Brain pericyte (primary cell): ENCODE measurements at places on chromosomes 11 and 22.

- DNase-seq = no peak
These were observed 1024.9 kb upstream of the CNTN5 start for GRCh38 chr11:97995874-97996273.

DNA sequence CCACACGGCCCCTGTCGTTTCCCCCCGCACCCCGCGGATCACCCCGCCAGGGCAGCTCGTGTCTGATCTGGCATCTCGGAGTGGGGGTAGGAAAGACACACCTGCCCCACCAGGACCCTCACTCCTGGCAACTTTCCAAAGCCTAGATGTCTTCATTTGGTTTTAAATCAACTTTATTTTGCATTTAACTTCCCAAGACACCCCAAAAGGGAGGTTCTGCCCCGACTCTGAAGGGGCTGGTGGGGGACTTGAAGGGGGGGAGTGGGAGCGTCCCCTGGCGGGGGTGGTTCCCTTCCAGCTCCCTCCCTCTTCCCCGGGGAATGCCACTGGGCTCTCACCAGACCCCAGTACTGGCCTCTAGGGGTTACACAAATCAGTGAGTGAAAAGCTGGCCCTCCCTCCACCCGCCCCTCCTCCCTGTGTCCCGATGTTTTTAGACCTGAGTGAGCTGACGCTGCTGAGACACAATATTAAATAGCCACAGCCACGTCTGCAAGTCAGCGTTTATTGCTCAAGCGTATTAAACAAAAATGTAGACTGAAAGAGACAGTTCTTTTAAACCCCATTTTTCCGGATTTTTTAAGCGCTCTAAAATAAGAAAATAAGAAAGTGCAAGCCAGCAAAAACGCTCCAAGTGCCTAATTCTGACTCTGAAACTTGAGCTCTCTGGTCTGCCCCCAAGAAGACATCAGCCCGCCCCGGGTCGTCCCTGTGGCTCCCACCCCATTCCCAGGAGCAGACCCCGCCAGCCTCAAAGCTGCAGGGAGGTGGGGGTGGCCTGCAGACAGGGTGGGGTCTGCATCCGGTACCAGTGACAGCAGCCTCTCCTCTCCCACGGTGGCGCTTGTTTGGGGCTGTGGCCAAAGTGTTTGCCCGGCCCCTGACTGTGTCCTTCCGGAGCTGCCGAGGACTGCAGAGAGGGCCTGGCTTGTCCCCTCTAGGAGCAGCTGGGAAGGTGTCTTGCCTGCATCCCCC lies 1.1 kb upstream of the TTLL8 start:
- DNase-seq = no peak

GRCh38 chr11:123704341-123704740 lies 37.1 kb downstream of the ZNF202 start:
- no peak for DNase-seq

DNA sequence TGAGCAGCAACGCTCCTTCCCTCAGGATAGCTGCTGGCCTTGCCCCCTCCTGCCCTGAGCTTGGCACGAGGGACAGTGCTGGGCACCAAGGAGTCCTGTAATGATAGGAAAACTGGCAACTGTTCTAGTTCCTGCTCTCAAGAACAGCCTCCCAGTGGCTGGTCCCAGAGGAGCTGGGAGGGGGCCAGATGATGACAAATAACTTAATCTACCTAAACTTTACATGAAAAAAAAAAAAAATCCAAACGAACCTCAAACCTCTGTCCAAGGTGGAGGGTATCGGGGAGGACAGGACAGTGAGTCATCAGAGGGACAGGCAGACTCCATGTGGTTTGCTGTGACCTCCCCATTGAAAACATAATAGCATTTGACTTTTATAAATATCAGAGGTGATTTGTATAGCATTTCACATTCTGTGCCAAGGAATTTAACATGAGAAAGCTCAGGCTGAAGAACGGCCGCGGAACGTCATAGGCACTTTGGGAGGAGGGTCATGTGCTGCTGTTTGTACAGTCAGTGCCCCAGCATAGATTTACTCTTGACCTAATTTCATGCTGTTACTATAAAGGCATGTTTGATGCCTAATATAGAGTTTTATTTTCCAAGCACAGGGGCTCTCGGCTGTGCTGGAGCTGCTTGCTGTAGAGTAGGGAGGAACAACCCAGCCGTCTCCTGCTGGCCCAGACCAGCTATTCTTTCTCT lies 98.2 kb upstream of the NNMT start:
- DNase-seq = peak; percentile 98

- DNase-seq = no peak
These were observed 2.7 kb downstream of the RNH1 start for GRCh38 chr11:504053-504993.

- DNase-seq = no peak
These were observed 13.6 kb downstream of the GATD1 start for GRCh38 chr11:763549-764321.
